RCC 7860 (cell line): ENCODE measurements at places on chromosomes 11 and 22.

DNA sequence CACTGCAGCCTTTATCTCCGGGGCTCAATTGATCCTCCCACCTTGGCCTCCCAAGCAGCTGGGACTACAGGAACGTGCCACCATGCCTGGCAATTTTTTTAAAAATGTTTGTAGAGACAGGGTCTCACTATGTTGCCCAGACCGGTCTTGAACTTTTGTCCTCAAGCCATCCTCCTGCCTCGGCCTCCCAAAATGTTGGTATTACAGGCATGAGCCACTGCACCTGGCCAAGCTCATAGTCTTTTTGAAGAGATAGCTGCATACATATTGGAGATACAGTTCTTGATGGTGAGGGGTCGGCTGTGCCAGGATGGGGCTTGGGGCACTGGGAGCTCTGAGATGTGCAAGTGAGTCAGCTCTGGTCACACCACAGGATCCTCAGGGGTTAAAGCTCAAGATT, 53.2 kb downstream of the CHRDL2 start:
- DNase-seq: no peak

DNA sequence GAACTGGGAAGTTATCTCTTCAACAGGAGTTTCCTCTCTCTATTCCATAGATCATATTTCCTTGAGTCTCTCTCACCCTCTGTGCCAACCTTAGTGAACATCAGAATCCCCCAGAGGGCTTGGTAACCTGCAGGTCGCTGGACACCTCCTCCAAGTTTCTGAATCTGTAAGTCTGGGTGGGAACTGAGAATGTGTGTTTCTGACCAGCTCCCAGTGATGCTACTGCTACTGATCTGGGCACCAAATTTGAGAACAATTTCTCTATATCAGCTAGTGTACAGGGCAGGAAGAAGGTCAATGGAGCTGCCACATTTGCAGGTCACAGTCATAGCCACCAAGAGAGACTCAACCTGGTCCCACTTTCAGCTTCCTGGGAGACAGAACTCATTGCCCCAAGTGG, 62.9 kb downstream of the RCN1 start:
- no peak for DNase-seq

DNA sequence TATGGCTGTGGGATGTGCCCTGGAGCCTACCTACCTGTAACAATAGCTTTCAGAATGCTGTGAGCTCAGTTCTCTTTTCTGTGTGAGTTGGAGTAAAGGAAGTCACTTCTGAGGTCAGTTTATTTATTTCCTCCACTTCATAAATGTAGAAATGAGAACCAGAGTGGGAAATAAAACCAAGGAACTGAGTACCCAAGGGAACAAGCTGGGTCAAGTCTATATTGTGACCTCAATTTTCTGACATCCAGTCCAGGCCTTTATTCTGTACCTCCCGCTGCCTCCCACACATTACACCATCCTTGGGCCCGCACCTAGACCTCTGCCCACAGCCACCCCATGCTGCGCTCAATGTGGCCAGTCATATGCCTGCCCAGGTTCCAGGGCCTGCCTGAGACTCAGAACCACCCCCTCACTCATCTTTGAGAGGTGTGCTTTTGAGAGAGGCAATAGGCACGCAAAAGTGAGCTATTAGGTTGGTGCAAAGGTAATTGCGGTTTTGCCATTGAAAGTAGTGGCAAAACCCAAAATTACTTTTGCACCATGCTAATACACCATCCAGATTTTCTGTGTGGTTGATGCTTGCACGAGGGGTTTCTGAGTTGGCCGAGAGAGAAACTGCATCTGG, 9.8 kb downstream of the MS4A6E start:
- no peak for DNase-seq

- DNase-seq: no peak
These were observed 76.2 kb downstream of the BDNF start for GRCh38 chr11:27623945-27624523.

GRCh38 chr11:118530683-118531596, at the start of gene TMEM25:
Gene TMEM25, plus strand, starts transcription at chr11:118531192. Its CDS starts 610 bp downstream, at chr11:118531802.
- no peak for DNase-seq

- DNase-seq: no peak
These were observed 75.7 kb downstream of the PISD start for GRCh38 chr22:31586137-31586920.

DNA sequence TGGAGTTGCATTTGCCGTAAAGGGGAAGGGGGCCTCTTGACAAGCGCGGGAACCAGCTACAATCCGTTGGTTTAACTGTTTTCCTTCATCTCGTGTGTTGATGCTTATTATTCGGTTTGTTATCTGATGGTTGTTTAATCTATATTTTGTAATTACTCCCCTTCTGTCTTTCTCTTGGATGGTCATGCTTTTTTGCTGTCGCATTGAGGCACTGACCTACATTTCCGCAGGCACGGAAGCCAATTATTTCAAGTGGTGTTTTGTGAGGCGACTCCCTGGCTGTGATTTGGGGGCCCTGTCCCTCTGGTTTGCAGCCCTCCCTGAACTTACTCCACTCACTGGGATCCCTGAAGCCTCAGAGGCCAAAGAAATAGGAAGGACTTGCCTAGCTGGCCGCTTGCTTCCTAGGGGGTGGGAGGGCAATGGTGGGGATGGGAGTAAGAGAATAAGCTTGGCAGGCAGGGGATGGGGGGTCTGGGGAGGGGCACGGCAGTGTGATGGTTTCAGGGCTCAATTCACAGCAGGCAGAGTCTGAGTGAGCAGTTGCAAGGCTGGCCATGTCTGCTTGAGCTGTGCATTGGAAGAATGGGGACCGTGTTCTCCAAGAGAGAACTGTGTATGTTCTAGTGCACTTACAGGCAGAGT, 165.8 kb upstream of the B3GAT1 start:
- no peak for DNase-seq
